ENCODE measurements at places on chromosomes 3 and 15.
A peak's percentile ranks its signal among the peaks of the same experiment; 100 is the strongest.

DNA sequence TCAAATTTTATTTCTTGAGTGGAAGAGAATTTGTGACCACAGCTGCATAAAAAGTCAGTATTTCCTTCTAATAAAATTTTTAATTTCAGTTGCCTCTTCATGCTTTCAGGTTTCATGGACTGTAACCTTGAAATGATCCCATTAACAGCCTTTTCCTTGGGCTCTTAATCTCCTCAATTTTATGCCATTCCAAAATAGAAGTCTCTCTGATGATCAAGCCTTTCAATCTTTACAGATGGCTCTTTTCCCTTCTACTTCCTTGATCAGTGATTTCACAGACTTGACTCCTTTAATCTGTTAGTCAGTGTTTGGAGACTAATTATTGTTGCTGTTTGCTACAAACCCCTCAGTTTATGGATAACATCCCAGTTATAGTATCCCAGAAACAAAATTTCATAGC lies 11.9 kb downstream of the TSC22D2 start:
- no peak for DNase-seq

DNA sequence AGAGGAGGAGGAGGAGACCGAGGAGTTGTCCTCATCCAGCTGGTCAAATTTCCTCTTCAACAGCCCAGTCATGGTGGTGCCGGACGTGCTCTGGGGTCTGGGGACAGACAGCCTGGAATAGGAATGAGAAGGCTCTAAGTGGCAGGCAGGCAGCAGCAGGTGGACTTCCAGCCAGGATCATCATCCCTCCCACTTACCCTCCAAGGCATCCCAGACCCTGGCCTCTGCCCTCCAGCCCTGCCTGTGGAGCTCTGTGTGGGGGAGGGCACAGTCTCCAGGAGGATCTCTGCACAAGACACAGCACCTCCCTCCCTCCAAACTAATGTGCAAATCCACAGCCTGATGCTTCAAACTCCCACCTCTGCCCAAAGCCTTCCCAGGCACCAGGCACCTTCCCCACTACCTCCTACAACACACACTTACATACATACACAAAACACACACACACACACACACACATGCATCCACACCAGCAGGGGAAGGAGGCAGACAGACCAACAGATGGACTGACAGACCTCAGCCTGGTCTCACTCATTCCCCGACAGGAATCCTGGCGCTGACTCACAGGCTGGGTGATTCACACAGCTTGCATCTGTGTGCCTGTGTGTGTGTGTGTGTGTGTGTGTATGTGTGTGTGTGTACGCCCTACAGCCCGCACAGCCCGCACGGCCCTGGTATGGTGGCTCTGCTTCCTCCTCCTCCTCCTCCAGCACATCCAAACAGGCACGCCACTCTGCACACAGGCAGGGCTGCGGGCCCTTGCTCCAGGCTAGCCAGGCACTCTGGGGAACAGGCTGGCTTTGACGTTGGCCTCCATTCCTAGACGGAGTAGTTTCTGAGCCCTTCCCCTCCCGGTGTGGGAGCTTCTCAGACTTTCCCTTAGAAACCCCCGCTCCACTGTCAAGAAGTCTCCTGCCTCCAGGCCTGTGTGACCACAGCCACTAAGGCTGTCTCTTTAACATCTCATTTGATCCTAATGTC lies 6.5 kb downstream of the CSRNP1 start:
- no peak for DNase-seq

DNA sequence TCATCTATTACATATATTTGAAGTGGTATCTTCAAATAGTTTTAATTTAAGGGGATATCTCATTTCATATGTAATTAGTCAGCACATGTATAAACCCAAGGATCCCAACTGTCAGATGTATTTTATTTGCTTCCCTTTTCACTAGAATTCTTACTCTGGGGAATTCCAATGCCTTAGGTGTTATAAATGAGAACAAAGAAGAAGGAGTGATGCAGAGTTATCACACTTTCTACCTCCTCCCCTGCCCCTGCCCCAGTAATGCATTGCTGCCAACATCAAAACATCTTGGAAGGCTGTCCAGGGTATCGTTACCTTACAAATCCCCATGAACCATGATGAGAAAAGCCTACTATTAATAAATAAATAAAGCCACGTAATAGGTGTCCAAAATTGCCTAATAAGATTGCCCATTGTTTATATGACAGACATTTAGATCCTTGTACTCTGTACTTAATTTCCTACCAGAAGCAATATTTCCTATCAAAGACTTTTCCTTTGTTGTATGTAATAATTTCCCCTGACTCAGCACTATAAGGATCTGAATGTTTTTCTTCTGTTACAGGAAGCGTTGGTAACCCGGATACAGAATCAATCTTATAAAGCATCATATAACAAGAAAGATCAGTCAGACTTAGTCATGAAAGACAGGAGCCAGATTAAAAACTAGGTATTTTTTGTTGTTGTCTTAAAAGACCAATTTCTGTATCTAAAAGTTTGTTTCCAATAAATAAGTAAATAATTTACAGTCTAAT lies 38.8 kb downstream of the CBLB start:
- no peak for DNase-seq

DNA sequence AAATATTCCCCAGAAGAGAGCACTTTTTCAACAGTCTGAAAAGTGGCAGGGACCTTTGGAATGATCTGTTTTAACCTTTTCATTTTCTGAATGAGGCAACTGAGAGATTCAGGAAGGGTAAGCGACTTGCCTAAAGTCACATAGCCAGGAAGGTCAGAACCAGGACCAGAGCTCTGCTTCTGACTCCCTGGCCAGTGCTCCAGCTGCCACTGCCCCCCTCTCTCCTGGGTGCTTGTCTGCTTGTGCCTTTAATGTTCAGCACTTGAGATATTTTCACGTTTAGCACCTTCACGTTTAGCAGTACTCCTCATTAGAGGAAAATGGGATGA lies 68.3 kb downstream of the SMAD3 start:
- DNase-seq = no peak

- no peak for DNase-seq
Measured at GRCh38 chr3:14472471-14473351, 67.4 kb downstream of the GRIP2 start.

DNA sequence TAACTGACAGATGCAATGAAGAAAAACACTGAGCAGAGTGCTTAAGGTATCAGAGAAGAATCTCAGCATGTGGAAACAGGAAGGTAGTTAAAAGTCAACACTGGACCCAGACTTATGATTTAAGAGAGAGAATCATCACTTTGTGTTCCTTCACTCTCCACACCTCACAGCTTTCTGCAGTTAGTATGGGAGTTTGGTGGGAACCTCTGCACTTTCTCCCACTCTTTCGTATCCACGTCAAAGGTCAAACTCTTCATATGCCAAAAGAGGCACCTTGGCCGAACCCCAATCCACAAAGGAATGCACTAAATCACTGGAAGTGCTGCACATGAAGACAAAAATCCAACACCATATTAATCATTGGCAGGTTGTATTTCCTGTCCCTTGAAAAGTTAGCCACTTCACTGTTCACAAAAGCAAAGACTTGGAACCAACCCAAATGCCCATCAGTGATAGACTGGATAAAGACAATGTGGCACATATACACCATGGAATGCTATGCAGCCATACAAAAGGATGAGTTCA lies 361.2 kb downstream of the MAGI1 start:
- DNase-seq = peak; percentile 62

DNA sequence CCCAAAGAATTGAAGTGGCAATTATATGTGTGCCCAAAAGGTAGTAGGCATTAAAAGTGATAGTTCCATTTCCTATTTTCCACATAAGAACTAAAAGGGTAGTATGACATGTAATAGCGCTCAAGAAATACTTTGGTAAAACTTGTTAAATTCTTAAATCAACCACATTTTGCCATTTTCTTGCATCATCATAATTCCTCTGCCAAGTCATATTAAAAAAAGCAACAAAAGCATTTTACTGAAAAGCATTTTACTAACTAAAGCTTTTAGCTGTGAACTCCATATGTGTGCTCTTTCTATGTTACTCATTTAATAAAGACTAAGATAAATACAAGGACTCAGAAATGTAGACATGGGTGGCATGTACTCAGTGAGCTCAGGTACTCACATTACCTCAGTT lies 70.1 kb downstream of the GPR160 start:
- DNase-seq = no peak

GRCh38 chr3:123733805-123734526 lies 149.1 kb upstream of the HACD2 start:
- DNase-seq = no peak

- DNase-seq = no peak
Measured at GRCh38 chr15:28921919-28922706, 36.3 kb downstream of the APBA2 start.

DNA sequence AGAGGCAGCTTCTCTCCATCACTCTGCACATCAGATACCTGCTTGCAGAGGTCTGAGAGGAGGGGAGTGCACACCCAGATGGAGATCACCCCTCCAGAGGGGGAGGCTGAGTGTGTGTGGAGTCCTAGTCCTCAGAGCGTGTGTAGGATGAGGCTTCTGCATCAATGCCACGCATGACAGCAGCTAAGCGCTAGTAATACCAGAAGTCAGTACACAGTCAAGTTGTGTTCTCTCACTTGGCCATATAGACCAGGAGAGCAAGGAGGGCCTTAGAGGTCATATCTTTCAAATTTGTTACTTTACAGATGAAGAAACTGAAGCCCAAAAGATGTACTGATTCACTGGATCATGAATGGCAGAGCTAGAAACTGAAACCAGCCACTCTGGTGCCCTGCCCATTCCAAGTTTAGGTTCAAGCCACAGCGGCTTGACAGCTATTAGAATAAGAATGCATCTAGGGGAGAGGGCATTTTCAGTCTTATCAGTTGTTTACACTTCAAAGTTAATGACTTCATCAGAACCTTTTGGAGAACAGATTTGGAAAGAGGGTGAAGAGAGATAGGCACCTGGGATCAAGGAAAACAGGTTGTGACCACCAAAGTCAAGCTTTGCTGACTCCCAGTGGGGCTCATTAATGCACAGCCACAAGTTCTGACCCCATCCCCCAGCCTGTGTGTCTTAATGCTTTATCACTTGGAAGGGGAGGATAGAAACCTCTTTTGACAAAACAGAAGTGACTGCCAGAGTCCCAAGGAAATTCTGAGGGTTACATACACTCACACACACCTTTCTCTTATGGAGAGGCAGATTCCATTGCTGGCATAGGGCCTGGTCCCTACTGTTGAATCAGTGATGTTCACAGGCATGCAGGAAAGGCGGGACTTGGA lies 310.3 kb downstream of the CHST2 start:
- DNase-seq = no peak

GRCh38 chr15:81859737-81860516 lies 185.9 kb downstream of the MEX3B start:
- DNase-seq = peak; percentile 85

DNA sequence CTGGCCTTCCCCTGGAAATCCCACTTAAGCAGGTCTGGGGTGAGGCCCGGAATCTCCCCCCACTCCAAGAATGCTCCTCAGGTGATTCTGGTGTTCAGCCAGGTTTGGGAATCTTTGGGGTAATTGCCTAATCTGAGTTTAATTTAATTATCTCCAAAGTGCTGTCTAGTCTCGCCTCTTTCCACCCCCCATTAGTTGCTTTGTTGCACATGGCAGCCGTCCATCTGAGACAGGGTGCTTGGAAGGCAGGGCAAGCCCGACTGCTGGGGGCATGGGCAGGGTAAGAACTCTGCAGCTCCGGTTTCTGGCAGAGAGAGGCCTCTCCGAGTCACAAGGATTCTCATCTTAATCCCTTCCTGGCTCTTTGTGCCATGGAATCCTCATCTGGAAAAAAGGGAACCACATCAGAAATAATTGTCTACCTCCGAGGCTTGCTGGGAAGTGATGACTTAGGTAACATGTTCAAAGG lies 15.0 kb downstream of the IL17RD start:
- DNase-seq = no peak

DNA sequence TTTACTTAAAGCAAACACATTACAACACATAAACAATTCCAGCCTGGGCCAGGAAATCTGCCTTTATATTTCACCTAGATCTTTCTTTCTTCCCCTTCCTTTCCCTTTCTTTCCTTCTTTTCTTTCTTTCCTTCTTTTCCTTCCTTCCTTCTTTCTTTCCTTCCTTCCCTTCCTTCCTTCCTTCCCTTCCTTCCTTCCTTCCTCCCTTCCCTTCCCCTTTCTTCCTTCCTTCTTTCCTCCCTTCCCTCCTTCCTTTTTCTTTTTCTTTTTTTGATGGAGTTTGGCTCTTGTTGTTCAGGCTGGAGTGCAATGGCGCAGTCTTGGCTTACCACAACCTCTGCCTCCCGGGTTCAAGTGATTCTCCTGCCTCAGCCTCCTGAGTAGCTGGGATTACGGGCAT lies 24.1 kb upstream of the BNIP2 start:
- DNase-seq = no peak

GRCh38 chr3:35653347-35653746 lies 14.0 kb downstream of the ARPP21 start:
- DNase-seq = no peak

DNA sequence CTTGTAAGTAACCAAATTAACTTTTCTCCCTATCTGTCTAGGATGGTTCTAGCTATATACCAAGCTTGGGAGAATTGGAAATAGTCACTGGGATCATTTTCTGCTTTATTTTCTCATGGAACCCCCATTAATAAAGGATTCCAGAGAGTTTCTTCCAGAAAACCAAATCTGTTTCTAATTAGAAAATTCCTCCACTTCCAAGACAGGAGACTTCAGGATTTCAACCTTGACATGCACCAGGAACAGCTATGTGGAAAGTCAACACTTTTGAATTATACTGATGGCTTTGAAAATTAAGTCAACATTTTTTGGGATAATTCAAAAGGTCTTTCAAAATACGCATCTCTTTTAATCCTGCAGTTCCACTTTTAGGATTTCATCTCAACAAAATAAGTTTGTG lies 138.3 kb downstream of the MEX3B start:
- no peak for DNase-seq

DNA sequence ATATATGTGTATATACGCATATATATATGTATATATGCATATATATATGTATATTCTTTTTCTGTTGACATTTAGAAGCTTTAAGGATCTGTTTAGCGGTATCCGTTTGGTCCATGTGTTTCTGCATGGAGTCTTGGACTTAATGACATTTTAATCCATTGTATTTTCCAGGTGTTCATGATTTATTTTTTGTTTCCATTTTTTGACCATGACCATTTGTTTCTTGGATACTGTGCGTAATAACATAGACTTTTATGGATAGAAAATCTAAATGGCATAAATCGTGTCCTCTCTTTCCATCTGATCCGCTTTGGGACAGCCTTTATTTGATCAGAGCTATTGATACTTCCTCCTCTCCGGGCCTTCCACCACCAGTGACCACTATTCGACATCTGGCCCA lies 19.5 kb downstream of the CRYBG3 start:
- DNase-seq = no peak

GRCh38 chr15:33150431-33150941 lies 44.0 kb downstream of the FMN1 start:
- no peak for DNase-seq

DNA sequence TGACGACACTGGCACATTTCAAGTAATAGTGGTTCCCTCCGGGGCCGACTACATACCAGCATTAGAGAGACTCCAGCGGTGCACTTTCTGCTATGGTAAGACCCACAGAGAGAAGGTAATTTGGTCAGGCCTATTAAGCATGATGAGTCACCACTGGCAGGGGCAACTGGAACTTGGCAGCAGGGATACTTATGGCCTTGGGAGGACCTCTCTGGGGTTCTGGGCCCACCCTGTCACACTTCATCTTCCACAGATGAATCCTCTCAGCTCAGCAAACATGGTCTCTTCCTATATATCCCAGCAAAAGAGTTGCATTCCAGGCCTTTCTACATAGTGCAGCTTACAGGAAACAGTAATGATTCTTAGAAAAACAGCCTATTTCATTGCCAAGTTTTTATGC lies 88.0 kb downstream of the PIK3R4 start:
- no peak for DNase-seq

Data from esophagus muscularis mucosa (tissue), 4 donors.